ENCODE measurements at places on chromosomes 11 and 22. TPM values are rescaled to one million over a fixed set of nuclear protein-coding genes. Genes with fewer than 3 reads are reported as not detected.

Gene GSC2
- total RNA-seq: not detected

GRCh38 chr11:13674799-13675509 is 6.5 kb downstream of the FAR1 start:
- DNase-seq: no peak
- H3K4me3 ChIP-seq: no peak overlapping the region
- no peaks in the 10 kb centered on the region for H3K27me3 ChIP-seq
- H3K4me1 ChIP-seq: peaks cover 40% of the 10 kb centered on the region

DNA sequence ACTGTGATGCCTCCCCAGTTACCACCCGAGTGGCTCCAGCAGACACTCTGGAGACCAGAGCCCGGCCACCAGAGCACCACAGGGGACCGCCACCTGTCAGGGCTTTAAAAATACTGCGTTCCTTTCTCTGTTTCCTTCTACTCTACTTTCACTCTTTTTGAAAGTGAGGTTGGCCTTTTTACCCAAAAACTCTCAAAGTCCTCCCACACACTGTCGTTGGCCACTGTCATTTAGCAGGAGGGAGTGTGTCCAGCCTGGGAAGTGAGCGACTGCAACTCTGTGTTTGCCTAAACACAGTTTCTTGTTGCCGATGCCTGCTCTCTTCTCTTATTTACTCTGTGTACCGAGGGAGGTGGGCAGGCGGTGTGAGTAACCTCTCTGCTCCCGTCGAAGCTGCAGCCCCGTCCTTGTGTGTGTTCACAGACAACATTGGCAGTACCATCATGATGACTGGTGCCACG is 90.8 kb upstream of the CLDN5 start:
- peaks cover 25% of the 10 kb centered on the region for H3K4me1 ChIP-seq
- no peaks in the 10 kb centered on the region for H3K36me3 ChIP-seq
- no peak overlapping the region for H3K4me3 ChIP-seq
- no peaks in the 10 kb centered on the region for H3K27me3 ChIP-seq
- no peak for DNase-seq
- H3K27ac ChIP-seq: no peak overlapping the region

GRCh38 chr11:73308003-73308960 is at the start of gene ARHGEF17:
TSS of gene ARHGEF17 (plus strand) at chr11:73308276. CDS start at chr11:73308639, 363 bp downstream.
- H3K4me1 ChIP-seq: peaks cover 13% of the 10 kb centered on the region
- peak within 1 kb of the TSS; percentile 84 for H3K4me3 ChIP-seq
- H3K27ac ChIP-seq: peak within 1 kb of the TSS; percentile 41
- DNase-seq: peak; percentile 40
- peaks cover 4% of the 10 kb centered on the region for H3K36me3 ChIP-seq
- H3K27me3 ChIP-seq: peaks cover 28% of the 10 kb centered on the region

DNA sequence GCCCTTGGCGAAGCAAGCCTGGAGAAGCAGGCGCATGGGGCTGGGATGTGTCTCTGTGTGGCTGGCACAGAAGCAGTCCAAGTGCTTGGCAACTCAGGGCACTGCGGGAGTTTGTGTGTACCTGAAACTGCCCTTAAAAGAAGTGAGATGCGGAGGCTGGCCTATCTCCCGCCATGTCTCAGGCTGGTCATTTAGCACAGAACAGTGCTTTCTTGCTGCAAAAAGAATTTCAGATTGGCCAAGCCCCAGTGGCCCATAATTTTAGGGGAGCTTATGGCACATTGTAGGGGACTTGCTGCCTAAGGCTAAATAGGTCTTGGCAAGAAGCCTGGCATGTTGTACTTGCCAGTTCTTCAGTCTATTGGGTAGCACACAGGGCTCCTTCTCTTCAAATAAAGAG is 16.4 kb downstream of the EHF start:
- no peak for DNase-seq
- no peak overlapping the region for H3K27ac ChIP-seq
- H3K36me3 ChIP-seq: no peaks in the 10 kb centered on the region
- H3K4me3 ChIP-seq: no peak overlapping the region
- peaks cover 15% of the 10 kb centered on the region for H3K4me1 ChIP-seq

- no peaks in the 10 kb centered on the region for H3K36me3 ChIP-seq
- DNase-seq: no peak
- H3K27me3 ChIP-seq: no peaks in the 10 kb centered on the region
- no peak overlapping the region for H3K27ac ChIP-seq
- no peaks in the 10 kb centered on the region for H3K4me1 ChIP-seq
- no peak overlapping the region for H3K4me3 ChIP-seq
These were observed 171.0 kb downstream of the NELL1 start for GRCh38 chr11:20840341-20840740.
